ENCODE measurements at places on chromosomes 2 and 18.
A peak's percentile ranks its signal among the peaks of the same experiment; 100 is the strongest.

- no peak for DNase-seq
Observed at GRCh38 chr2:97969081-97970067, 26.4 kb downstream of the TMEM131 start.

- no peak for DNase-seq
Observed at GRCh38 chr2:100067784-100068183, 74.6 kb downstream of the AFF3 start.

GRCh38 chr2:14422426-14422825 lies 210.1 kb upstream of the LRATD1 start:
- no peak for DNase-seq

GRCh38 chr18:58078889-58079573 lies 35.0 kb downstream of the NEDD4L start:
- no peak for DNase-seq

DNA sequence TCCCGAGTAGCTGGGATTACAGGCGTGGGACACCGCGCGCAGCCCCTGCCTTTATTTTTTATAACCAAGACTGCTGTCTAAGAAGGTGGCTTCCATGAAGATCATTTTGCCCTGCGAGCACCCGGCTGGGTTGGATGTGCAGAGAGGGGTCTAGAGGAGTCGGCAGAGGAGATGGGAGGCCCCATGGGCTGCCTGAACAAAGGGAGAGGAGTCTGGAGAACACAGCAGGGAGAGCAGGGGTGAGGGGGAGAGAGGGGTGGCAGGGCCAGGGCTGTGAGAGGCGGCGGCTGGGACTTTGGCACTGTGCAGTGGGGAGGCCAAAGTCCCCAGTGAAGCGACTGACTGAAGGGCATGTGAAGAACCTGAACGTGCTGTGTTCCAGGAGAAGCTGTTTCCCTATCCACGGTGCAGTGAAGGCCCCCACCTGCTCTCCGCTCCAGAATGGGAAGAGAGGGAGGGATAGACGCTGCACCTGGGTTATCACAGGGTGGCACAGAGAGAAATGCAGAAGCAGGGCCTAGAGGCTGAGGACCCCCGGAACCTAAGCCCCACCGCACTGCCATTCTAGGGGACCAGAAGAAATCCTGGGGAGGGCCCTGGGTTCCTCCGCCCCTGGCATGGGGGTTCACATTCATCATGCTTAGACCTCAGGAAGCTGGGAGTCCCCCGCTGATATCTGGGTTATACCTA lies 24.8 kb upstream of the FOSL2 start:
- no peak for DNase-seq

- no peak for DNase-seq
Observed at GRCh38 chr18:27527856-27528255, 342.7 kb upstream of the CHST9 start.

DNA sequence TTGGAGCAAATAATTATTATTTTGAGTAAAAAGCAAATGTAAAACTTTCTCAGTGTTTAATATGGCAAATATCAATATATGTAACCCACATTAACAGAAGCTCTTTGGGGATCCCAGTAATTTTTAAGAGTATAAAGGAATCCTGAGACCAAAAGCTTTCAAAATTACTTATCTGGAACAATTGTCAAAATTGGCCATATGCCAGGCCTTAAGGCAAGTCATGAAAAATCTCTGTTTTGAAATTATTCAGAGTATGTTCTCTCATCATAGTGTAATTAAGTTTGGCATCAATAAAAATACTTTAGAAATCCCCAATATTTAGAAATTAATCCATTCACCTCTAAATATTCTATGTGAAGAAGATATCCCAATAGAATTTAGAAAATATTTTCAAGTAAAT lies 225.3 kb upstream of the ARL4C start:
- no peak for DNase-seq

DNA sequence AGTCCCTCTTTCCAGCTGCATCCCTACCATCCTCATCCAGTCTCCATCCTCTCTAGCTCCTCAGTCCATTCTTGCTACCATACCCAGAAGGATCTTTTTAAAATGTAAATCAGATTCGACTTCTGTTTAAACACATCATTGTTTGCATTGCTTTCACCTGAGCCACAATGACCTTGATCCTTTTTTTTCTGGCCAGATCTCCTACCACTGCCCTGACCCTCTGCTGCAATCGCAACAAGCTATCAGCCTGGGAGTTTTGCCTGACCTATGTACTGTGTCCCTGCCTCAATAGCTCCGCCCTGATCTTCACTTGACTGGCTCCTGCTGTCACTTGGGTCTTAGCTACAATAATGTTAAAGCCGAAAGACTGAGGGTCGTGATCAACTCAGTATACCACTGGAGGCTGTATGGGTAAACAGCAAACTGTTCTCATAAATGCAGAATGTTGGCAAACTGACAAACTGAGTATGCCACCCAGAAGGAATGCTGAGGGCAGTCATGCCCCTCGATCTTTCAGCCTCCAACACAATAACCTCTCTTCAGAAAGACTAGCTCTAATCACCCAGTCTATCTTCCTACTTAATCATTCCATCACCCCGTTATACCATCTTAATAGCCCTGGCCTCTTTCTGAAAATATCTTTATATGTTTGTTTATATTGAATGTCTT lies 2.6 kb upstream of the RBM43 start:
- DNase-seq = no peak

DNA sequence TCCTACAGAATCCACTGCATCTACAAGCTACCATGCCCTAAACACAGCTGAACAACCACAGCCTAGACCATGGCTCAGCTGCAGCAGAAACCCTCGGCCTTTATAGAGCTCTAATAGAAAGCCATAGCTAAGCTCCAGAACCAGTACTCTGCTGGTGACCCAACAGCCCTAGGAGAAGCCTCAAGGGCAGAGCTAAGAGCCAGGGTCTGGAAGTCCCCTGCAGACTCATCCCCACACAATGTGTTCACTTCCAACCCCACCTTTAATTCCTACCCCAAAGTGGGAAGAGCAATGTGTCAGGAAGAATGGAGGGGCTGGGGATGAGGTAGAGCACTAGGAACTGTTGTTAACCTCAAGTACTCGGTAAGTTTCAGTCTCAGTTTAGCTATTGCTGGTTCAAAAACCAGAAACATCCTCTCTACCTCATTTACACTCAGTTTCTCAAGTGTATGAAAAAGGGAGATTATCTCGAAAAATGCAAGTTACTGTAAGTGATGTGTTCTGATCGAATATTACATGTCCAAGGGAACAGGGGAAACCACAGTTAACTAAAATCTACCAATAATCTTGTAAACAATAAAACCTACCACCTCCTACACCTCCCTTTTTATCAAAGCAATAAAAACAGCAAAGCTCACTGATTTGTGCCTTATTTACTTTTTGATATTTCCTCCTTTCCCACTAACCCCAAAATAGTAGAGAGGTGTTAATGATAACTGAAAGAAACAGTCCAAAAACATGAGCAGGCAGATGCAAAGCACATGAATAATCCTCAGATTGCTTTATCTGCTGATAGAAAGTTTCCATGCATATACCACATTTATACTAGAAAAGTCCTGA lies 36.2 kb downstream of the THADA start:
- DNase-seq = no peak

GRCh38 chr18:57212678-57213077 lies 65.8 kb downstream of the BOD1L2 start:
- no peak for DNase-seq

DNA sequence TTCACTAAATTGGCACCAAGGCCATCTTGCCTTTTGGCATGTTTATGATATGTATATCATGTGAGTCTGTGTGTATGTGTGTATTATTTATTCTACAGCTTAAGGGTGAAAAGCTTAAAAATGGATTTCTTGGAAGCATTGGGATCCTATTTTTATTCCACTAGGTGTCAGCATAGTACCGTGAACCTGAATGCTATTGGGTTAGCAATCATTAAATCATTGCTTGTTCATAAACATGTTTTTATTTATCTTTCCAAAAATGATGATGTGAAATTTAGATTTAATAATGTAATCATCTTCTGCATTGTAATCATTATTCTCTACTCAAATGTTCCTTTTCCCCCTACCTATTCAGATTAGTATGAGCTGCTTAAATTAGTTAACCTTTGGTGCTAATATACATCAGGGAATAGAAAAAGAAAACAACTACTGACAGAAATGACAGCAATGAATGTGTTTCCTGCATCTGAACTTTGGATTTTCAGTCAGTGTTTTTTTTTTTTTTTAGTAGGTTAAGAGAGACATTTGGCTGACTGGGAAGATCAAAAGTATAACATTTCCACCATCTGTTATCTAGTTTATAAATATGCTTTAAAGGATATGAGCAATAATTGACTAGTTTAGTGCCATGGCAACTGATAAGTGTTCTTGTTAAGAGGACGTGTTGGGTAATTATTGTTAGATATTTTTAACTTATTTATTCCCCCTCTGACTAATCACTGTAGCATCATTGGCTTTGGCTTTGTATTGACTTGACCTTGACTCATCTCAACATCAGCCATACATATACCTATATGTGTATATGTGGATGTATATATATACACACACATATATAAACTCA lies 14.1 kb upstream of the ZSWIM2 start:
- DNase-seq = no peak

DNA sequence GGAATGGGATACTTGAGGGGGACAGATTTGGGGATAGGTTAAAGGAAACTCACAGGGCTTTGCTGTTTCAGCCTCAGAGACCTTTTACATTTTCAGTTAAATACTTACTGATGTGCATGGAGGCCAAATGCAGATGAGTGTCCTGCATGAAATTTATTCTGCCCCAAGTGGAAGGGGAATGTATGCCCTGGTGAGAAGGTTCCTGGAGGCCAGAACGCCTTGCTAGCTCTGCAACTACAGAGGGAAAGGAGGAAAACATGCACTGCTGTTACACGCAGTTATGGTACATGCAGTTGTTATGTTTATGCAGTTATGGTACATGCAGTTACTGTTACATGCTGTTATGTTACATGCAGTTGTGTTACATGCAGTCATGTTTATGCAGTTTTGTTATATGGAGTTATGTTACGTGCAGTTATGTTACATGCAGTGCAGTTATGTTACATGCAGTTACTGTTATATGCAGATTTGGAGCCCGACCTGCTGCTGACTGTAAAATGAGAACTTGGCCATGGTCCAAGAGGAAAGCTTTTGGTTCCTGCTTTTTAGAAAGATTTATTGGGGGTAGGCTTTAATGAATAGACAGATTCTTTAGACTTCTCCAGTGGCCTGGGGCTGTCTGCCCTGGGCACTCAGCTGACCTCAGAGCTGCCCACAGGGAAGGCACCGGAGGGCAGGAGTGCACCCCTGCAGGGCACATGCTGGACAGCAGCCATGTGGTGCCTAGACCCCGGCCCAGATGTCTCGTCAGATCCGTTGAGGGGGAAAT lies 84.1 kb downstream of the LDLRAD4 start:
- DNase-seq = no peak

- no peak for DNase-seq
Observed at GRCh38 chr2:206986943-206987342, 47.6 kb downstream of the CPO start.

GRCh38 chr2:20444993-20445910 lies 1.6 kb upstream of the RHOB start:
- no peak for DNase-seq

GRCh38 chr2:28435814-28436351 lies 43.2 kb downstream of the FOSL2 start:
- DNase-seq = no peak

DNA sequence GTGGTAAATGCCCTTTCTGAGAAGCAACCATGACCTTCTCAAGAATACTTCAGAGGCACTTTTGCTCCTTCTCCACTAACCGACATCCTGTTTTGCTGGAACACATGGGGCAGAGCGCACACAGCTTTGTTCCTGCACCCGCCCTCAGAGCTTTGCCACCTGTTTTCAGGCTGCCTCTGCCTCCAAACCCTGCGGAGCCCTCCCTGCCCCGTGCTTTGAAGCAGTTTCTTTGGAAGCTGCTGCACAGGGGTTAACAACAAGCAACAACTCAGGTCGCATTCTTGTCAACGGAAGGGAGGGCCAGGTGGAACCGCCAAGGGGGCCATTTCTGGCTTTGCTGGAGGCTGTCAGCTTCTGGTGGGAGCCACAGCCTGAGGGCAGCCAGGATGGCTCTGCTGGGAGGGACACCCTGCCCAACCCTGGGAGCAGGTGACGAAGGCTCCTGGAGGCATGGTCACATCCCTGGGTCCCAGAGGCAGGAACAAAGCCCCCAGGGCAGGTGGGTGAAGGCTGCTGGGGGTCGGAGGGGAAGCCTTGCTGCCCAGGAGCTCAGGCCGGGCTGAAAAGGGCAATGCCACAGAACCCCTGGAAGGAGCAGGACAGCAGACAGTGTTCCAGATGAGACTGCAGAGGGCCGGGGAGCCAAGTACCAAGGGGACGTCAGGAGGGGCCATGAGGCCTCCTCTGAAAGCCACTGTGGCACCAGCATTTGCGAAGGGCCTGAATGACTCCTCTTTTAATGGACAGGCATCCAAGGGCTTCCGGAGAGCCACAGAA lies 46.8 kb downstream of the MRPS5 start:
- DNase-seq = peak; percentile 73

GRCh38 chr18:58290116-58290695 lies 246.2 kb downstream of the NEDD4L start:
- DNase-seq = no peak

DNA sequence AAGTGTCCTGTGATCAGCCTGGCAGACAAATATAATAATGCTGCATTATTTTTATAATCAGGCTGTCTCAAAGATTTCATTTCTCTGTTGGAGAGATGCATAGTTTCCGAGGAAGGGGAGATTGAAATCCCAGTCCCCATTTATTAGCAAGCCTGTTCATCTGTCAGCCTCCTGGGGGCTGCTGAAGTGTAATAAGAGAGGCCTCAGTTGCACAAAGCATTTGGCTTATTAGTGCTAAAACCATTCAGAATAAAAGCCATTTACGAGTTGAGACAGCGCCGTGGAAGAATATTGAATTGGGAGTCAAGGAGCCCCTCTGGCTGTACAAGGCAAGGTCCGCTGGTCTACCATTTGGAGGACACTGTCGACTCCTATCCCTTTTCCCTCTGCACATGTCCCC lies 6.1 kb downstream of the GPR39 start:
- DNase-seq = no peak

DNA sequence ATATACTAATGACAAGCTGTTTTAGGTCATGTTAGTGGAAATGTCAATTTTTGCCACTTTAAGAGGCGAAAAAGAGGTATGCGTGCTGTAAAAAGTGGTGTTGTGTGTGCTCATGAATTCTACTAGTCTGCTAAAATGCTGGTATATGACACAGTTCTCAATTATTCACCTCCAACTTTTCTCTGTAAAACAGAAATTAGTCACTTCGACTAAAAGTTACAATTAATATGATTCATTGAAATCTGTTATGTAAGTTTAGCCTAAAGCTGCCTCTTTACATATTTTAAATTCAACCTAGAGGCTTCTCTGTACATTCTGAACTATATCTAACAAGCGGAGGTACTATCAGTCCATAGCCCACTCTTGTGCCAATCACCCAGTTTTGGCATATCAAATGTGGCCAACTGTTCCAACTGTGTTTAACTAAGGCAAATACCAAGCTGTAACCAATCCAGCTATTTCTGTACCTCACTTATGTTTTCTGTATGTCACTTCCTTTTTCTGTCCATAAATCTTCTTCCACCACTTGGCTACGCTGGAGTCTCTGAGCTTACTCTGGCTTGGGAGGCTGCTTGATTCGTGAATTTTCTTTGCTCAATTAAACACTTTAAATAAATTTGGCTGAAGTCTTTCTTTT lies 20.8 kb downstream of the BAZ2B start:
- DNase-seq = no peak

GRCh38 chr2:20074901-20075300 lies 23.5 kb upstream of the LAPTM4A start:
- no peak for DNase-seq
